ENCODE measurements at places on chromosomes 1 and 21. TPM values are rescaled to one million over a fixed set of nuclear protein-coding genes. Genes with fewer than 3 reads are reported as not detected.
A peak's percentile ranks its signal among the peaks of the same experiment; 100 is the strongest.

DNA sequence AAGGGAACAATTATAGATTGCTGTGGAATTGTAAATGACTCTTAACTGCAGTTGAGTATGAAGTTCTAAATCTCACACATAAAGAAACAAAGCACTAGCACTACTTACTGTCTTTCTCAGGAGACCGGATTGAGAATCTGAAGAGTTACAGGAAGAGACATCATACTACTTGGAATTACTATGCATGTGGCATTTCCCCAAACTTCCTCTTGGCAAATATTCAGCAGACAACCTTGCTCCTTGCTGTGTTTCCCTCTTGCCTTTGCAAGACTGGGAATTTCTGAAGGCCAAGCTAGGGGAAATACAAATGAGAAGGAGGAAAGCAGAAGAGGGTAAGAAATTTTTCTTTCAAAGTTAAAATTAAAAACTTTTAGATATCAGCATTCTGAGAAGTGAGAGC, 173.6 kb upstream of the KCTD3 start:
- H3K4me3 ChIP-seq = no peak overlapping the region
- no peaks in the 10 kb centered on the region for H3K27me3 ChIP-seq
- no peak for DNase-seq
- no peaks in the 10 kb centered on the region for H3K36me3 ChIP-seq

GPR52 gene
- total RNA-seq = 2.9 TPM

CFHR4 gene
- total RNA-seq = not detected

DNA sequence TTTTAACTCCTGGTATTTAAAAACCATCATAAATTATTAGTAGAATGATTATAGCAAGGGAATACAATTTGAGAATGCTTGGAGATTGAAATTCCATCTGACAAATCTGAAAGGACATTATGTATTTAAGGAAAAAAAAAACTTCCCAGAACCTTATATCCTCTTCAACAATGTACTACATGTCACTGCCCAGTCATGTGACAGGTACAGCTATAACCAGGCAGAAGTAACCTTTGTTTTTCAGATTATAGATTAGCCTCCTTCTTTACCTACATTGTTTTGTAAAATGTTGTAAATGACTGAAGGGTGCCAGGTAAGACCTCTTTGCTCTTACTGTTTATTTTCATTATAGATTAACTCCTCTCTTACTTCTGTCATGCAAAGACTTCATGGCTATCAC, 96.9 kb downstream of the KCNJ6 start:
- no peaks in the 10 kb centered on the region for H3K36me3 ChIP-seq
- no peak for DNase-seq
- no peak overlapping the region for H3K4me3 ChIP-seq

GRCh38 chr1:165807613-165808012, 19.8 kb upstream of the UCK2 start:
- no peak overlapping the region for H3K4me3 ChIP-seq
- no peak overlapping the region for H3K27ac ChIP-seq
- no peaks in the 10 kb centered on the region for H3K27me3 ChIP-seq
- H3K36me3 ChIP-seq = no peaks in the 10 kb centered on the region
- no peaks in the 10 kb centered on the region for H3K4me1 ChIP-seq

AGBL4 gene
- 0.64 TPM for total RNA-seq

GRCh38 chr1:8604041-8604945, 213.1 kb downstream of the RERE start:
- no peak for DNase-seq
- no peak overlapping the region for H3K4me3 ChIP-seq
- no peaks in the 10 kb centered on the region for H3K4me1 ChIP-seq
- no peaks in the 10 kb centered on the region for H3K27me3 ChIP-seq

DNA sequence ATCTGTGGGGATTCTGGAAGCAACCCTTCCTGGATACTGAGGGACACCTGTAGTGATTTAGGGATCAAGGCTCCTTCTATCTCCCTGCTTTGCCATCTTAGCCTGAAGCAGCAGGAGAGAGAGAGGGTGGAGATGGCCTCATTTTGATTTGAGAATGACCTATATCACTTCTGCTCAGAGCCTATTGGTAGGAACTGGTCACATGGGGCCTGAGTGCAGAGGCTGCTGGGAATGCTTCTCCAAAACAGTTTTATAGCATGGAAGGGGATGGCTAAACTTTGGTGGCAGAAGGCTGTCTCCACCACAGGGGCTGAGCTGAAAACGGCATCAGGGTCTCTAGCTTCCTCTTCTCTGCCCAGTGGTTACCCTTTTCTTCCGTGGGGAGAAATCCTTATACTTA, 105.8 kb downstream of the TBX19 start:
- H3K36me3 ChIP-seq = no peaks in the 10 kb centered on the region
- no peak overlapping the region for H3K4me3 ChIP-seq
- peaks cover 3% of the 10 kb centered on the region for H3K4me1 ChIP-seq

DNA sequence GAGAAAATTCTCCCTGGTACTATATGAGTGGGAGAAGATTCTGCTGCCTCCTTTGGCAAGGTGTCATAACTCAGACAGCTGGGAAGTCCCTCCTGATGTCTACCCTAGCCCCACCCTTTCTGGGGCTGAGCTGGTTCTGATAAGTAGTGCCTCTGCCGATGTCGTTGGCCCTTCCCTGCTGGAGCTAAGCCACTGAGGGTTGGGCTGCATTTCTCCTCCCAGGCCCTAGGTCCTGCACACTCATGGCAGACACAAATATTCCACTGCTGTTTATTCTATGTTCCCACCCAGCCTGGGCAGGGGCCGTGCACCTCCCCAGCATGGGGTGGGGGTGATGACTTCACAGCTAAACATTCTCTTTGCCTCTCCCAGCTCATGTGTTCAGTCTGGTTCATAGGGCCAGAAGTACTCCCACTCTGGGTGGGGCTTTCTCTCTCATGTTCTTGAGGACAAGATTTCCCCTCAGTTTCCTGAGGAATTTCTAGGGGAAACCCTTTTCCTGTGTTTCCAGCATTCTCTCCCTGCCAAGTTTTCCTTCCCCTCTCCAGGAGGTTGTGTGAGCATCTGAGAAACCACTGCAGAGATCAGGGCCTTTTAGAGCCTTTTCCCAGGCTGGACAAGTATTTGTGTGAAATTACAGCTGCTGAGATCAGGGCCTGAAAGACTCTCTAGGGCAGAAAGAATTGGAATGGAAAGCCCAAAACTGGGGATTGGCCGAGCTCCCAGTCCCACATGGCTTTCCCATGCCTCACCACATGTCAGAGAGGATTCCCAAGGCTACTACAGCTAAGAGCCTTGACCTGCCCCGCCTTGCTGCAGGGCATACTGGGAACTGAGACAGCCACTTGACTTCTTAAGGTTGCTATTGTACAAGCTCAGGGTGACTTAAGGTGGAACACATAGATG, 66.2 kb downstream of the ATP2B4 start:
- H3K27ac ChIP-seq = peak overlapping the region; percentile 63
- H3K36me3 ChIP-seq = no peaks in the 10 kb centered on the region
